HepG2 (cell line): ENCODE measurements at places on chromosomes 3 and 15. TPM values are rescaled to one million over a fixed set of nuclear protein-coding genes. Genes with fewer than 3 reads are reported as not detected.

KIF9 gene
- 16.9 and 18.8 TPM in 2 replicates for total RNA-seq

TUSC7 gene
- not detected in 2 replicates for total RNA-seq

JMJD7 gene
- total RNA-seq: 5.4 and 7.1 TPM in 2 replicates

CSPG5 gene
- 0.07 TPM in 1 of 2 replicates, not detected in the other for total RNA-seq

TMC3 gene
- total RNA-seq: not detected in 2 replicates

NDN gene
- total RNA-seq: not detected in 2 replicates

NBEAL2 gene
- 6.0 and 9.7 TPM in 2 replicates for total RNA-seq

DGKG gene
- total RNA-seq: 6.2 and 10.2 TPM in 2 replicates

IGDCC3 gene
- total RNA-seq: 31.2 and 51.8 TPM in 2 replicates

- H3K4me1 ChIP-seq: peaks cover 21% of the 10 kb centered on the region
- H3K27ac ChIP-seq: no peak overlapping the region
- peak; percentile 20 for DNase-seq
- no peaks in the 10 kb centered on the region for H3K36me3 ChIP-seq
- H3K4me3 ChIP-seq: no peak overlapping the region
Measured at GRCh38 chr15:70636540-70637165, 126.7 kb downstream of the UACA start.

GRCh38 chr3:121566773-121567172 lies 976 bp upstream of the ARGFX start:
- H3K27ac ChIP-seq: no peak overlapping the region
- no peak for DNase-seq
- H3K4me3 ChIP-seq: no peak overlapping the region
- no peaks in the 10 kb centered on the region; the same call in 1 of the 2 replicates for H3K4me1 ChIP-seq
- no peaks in the 10 kb centered on the region for H3K36me3 ChIP-seq
- no peaks in the 10 kb centered on the region for H3K27me3 ChIP-seq

DNA sequence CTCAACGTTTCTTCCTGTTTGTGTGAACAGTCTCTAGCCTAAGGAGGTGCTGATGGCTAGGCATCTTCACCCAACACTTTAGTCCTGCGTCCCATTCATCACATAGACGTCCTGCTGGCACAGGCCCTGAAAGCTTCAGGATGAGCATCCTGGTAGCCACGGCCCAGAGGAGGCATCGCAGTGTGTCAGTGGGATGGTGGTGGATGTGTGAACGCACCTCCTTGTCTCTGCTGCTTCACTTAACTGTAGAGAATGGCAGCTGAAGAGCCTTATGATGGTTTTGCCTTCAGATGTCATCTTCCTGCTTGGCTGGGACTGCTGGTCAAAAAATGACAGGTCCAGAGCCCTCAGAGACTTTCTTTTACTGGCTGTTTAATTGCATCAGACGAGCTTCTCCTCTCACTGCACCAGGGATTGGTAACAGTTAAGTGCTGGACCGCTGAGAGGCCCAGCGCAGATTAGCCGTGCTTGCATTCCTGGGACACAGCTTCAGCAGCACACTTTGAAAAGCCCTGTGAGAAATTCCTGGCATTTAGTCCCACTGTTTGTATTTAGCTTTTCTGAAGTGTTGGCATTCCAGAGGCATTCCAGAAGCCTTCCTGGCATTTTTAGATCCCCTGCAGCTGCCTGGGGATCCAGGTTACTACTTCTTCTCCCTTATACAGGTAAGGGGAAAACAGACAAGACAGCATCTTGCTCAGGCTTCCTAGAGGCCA lies 132.4 kb upstream of the PLXNA1 start:
- H3K4me3 ChIP-seq: no peak overlapping the region
- H3K27me3 ChIP-seq: no peaks in the 10 kb centered on the region
- H3K27ac ChIP-seq: peak overlapping the region; percentile 36
- H3K4me1 ChIP-seq: peaks cover 39% of the 10 kb centered on the region
- H3K36me3 ChIP-seq: no peaks in the 10 kb centered on the region

- H3K4me3 ChIP-seq: no peak overlapping the region
- no peak overlapping the region for H3K27ac ChIP-seq
- DNase-seq: no peak
Measured at GRCh38 chr15:78663703-78664102, 22.7 kb upstream of the CHRNB4 start.

DNA sequence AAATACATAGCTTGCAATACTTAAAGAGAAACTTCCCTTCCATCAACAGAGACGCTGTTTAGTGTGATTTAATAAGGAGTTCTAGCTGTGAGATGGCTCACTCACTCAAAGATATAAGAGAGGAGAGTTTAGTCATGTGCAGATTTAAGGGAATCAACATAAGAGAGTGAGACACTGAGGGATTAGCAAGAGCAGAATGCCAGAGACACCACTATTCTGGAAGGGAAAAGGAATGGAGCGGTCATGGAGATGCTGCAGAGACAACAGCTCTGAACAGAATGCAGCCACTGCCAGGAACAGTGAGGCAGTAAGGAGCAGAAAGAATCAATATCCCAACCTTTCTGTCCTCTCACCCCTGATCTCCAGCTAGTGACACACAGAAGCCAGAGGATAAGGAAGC lies 248.8 kb downstream of the MBNL1 start:
- no peaks in the 10 kb centered on the region for H3K4me1 ChIP-seq
- H3K27ac ChIP-seq: no peak overlapping the region
- no peaks in the 10 kb centered on the region for H3K27me3 ChIP-seq
- no peaks in the 10 kb centered on the region for H3K36me3 ChIP-seq
- no peak for DNase-seq

DNA sequence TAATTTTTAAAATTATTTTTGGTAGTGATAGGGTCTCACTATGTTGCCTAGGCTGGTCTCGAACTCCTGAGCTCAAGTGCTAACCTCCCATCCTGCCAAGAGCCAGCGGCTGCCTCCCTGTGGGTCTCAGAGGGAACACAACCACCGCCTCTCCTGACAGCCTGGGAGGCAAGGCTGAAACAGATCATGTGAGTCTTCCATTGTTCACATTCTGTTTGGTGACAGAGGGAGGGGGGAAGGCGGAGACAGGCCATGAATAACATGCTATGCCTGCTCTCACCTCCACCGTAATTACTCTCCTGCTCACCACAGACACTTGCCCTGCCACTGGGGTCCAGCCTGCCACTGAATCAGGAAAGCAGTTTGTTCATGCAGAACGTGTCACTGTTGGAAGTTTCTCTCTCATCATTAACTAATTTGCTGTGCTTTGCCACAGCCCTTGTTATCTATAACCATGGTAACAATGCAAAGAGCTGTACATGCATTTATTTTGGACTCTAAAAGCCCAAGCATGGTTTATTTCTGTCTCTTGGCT lies 78.4 kb upstream of the RASGRF1 start:
- no peak overlapping the region for H3K27ac ChIP-seq
- no peaks in the 10 kb centered on the region; the same call in 1 of the 2 replicates for H3K27me3 ChIP-seq
- peaks cover 27% of the 10 kb centered on the region for H3K4me1 ChIP-seq
- H3K36me3 ChIP-seq: no peaks in the 10 kb centered on the region
- peak; percentile 74 for DNase-seq
- no peak overlapping the region for H3K4me3 ChIP-seq

DNA sequence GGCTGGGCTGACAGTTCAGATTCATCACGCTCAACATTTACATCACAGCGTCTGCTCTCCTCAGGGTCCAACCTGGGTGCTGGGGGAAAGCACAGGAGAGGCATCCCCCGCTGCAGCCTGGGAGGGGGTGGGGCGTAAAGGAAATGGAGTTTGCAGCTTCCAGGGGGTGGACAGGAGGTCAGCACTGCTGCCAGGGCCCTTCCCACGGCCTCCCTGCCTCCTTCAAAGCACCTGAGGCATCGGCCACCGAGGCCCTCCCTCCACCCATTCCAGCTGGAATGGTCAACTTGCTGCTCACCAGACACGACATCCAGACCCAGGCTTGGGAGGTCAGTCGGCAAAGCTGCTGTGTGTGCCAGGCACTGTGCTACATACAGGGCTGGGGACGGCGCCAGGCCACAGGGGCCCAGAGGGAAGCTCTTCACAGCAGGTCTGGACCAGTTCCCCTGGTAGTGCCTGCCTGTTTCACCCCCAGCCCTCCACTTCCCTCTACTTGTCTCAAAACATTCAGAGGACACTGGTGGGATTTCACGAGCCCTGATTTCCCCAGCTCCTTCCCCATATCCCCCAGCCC lies 120.7 kb downstream of the ANP32A start:
- no peaks in the 10 kb centered on the region for H3K4me1 ChIP-seq
- H3K36me3 ChIP-seq: no peaks in the 10 kb centered on the region
- H3K27ac ChIP-seq: no peak overlapping the region
- DNase-seq: no peak
- no peak overlapping the region for H3K4me3 ChIP-seq

DNA sequence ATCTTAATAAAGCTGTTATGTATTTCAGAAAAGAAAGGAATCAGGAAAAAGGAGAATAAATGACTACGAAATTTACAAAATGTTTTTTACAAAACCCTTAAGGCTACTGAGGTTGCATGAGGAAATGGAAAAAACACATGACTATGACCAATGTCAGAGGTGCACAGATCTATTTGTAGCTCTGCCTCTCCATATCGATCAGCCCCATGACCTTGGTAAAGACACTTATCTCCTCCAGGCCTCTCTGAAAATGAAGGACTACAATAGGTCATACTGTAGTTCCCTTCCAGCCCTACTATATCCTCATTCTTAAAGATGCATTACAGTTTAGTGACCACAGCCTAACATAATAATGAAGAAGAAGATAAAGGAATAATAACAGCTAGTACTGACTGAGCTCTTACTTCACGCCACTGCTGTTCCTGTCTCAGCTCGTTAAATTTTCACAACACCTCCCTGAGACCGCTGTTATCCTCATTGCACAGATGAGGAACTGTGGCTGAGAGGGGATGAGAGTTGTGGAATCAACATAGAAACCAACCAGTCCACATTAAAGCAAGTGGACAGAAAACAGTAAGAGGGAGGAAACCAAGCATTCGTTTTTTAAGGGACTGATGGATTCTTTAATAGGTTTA lies 163.2 kb downstream of the MAGI1 start:
- no peak overlapping the region for H3K27ac ChIP-seq
- H3K4me1 ChIP-seq: peaks cover 68% of the 10 kb centered on the region
- no peaks in the 10 kb centered on the region for H3K36me3 ChIP-seq
- no peak overlapping the region for H3K4me3 ChIP-seq
- DNase-seq: peak; percentile 36
- no peaks in the 10 kb centered on the region for H3K27me3 ChIP-seq

DNA sequence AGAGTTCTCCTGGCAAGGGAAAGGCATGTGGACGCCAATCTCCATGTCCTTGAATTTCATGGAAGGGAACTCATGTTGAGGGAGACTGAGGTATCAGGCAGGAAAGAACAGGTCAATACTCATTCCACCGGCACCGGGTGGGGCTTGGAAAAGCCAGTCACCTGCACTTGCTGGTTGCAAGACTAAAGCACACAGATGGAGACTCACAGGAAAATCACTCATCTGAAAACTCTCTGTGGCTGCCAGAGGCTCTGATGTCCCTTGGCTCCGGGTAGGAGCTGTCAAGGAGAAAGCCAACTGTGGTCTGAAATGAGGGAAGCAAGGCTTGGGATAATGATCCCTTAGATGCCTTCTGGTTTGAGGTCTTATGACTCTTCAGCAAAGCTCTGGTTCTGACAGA lies 8.7 kb upstream of the CGNL1 start:
- H3K4me3 ChIP-seq: no peak overlapping the region
- H3K36me3 ChIP-seq: no peaks in the 10 kb centered on the region
- no peak overlapping the region for H3K27ac ChIP-seq
- DNase-seq: no peak
- H3K4me1 ChIP-seq: peaks cover 10% of the 10 kb centered on the region

GRCh38 chr3:26556637-26557036 lies 65.9 kb upstream of the LRRC3B start:
- no peaks in the 10 kb centered on the region for H3K4me1 ChIP-seq
- H3K4me3 ChIP-seq: no peak overlapping the region
- H3K27me3 ChIP-seq: no peaks in the 10 kb centered on the region
- no peaks in the 10 kb centered on the region for H3K36me3 ChIP-seq

- H3K27me3 ChIP-seq: no peaks in the 10 kb centered on the region
- no peak overlapping the region for H3K27ac ChIP-seq
- H3K36me3 ChIP-seq: no peaks in the 10 kb centered on the region
- H3K4me1 ChIP-seq: no peaks in the 10 kb centered on the region
Measured at GRCh38 chr3:175349168-175349567, 490.0 kb downstream of the NAALADL2 start.
